ENCODE measurements at places on chromosomes 1 and 21. TPM values are rescaled to one million over a fixed set of nuclear protein-coding genes. Genes with fewer than 3 reads are reported as not detected.

GRCh38 chr1:21605964-21606705, 63.0 kb downstream of the RAP1GAP start:
- H3K4me3 ChIP-seq, result no peak overlapping the region
- peaks cover 7% of the 10 kb centered on the region for H3K4me1 ChIP-seq
- no peaks in the 10 kb centered on the region for H3K36me3 ChIP-seq
- no peak for DNase-seq
- no peaks in the 10 kb centered on the region for H3K27me3 ChIP-seq

GRCh38 chr21:42012763-42013329, 2.7 kb upstream of the ZBTB21 start:
- no peaks in the 10 kb centered on the region for H3K36me3 ChIP-seq
- H3K27me3 ChIP-seq, result peaks cover 15% of the 10 kb centered on the region
- no peak overlapping the region for H3K27ac ChIP-seq
- H3K4me3 ChIP-seq, result no peak overlapping the region
- H3K4me1 ChIP-seq, result no peaks in the 10 kb centered on the region

DNA sequence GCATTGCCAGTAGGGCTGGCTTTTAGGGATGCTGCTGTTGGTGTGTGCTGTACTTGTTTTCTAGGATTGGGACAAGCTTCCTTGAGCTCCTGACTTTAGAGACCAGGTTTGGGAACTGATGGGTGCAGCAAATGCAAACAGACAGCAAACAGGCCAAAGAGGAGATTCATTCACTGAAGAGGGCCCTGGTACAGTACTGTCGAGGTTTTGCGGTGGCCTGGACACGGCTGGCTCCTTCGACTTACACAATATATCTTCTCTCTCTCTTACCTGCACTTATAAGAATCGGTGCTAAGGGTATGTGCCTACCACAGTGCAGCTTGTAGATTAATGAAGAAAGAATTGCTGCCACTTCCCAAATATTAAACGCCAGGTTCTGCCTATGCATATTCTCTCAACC, 44.6 kb downstream of the ATP1A1 start:
- no peak overlapping the region for H3K27ac ChIP-seq
- peak overlapping the region; percentile 77 for H3K4me3 ChIP-seq
- H3K27me3 ChIP-seq, result no peaks in the 10 kb centered on the region
- DNase-seq, result no peak

GRCh38 chr1:228765168-228765946, 30.1 kb downstream of the RHOU start:
- no peak for DNase-seq
- H3K27ac ChIP-seq, result no peak overlapping the region
- no peaks in the 10 kb centered on the region for H3K4me1 ChIP-seq
- H3K4me3 ChIP-seq, result no peak overlapping the region
- no peaks in the 10 kb centered on the region for H3K27me3 ChIP-seq

DNA sequence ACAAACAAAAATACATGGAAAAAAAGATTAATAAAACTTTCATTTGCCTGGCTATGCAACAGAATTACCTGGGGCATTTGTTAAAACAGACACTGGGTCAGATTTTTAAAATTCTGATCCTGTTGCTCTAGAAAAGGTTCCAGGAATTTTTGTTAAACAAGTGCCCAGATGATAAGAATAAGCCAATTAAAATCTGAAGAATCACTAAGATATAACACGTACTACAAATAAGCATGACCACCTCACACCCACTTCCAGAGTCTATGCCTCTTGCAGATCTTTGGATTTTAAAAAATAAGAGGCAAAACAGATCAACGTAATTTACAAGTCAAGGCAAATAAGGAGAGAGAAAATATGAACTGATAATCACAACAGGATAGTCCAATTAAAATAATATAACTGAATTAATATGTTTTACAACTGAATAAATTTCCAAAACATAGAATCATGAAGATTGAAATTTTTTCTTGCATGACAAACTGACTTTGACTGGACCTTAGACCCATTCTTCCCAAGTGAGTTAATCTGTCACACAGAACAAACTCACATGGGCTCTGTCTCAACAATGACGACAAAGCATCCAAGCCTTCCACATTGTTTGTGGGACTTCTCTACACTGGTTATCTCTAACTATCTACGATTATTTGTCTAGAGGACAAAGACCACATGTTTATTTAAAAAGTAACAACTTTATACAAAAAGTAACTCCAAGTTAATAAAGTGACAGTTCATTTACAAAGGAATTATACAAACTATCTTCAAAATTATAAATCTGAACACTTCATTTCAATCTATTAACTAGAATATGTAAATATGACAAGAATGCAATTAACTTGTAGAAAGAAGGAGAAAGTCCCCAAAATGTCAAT, 56.9 kb downstream of the COP1 start:
- H3K4me1 ChIP-seq, result no peaks in the 10 kb centered on the region
- H3K4me3 ChIP-seq, result no peak overlapping the region
- DNase-seq, result no peak
- H3K27ac ChIP-seq, result no peak overlapping the region

GRCh38 chr1:168794057-168794456, 65.1 kb upstream of the DPT start:
- no peaks in the 10 kb centered on the region for H3K27me3 ChIP-seq

LRRC8B gene
- 29.2 TPM for total RNA-seq

DENND2D gene
- total RNA-seq, result 0.58 TPM

Data from H1 (cell line).